ENCODE measurements at places on chromosomes 2 and 18. TPM values are rescaled to one million over a fixed set of nuclear protein-coding genes. Genes with fewer than 3 reads are reported as not detected.

DNA sequence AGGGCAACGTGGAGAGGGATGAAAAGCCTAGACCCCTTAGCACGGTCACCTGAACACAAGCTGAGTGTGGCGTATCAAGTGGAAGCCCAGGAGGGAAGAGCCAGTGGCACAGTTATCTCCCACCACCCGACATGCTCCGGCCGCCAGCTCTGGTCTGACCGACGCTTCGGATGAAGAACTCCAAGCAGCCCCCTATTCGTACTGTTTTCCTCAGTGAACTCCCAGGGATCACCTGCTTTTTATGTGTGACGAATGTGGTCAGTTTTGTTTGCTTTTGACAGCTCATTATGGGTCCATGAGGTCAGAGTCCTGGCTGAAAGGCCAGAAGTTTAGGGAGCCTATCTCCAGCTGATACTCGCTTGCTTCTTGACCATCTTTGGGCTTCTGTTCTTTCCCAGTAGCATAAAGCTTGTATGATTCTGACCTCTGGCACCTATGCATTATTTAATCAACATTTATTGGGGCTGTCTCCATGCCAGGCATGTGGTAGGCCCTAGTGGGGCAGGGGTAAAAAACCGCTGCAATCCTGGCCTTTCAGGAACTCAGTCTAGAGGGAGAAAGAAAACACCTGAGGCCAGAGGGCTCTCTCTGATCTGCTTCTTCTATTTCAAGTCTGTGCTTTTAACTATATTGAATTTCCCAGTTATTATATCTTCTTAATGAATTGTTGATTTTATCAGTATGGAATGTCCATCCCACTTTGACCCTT lies 33.0 kb upstream of the MRPL33 start:
- DNase-seq: no peak

Gene SIX2
- not detected for total RNA-seq

DNA sequence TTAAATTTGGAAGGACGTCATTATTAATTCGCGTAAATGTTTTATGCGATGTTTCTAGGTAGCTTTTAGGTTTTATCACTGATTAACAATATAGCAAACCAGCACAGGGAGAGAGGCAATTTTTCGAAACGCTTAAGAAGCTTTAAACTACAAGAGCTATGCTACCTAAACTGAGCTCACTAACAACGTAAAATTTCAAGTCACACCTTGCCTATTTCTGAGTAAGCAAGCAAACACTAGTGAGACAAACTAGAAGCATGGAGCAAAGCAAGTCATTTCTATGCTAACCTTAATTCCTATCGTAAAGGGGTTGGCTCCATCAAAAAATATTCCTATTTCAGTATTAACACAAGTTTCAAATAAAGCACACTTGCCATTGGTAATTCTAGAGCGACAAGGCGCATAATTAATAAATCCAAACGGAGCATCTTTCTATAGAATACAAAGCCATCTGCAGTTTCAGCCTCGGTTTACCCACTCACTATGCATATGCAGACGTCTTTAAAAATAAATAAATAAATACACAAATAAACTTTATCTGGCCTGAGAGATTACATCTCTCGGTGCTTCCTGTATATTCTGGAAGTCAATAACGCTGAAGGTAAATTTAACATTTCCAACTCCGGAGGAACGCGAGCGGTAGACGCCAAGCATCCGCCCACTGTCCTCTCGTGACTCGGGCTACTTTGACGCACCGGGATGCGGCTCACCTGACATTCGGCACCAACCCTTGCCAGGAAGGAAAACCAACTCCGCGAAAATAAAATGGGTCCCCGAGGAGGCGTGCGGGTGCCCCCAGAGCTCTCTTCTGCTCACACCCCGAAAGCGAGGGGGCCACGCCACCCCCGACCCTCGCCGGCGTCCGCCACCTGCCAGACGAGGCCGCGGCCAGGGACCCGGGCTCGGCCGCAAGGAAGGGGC lies 947 bp downstream of the ITSN2 start:
- DNase-seq: peak; percentile 67

Gene RND3
- not detected for total RNA-seq

GRCh38 chr2:8710951-8711350 lies 29.1 kb downstream of the ID2 start:
- DNase-seq: no peak

GRCh38 chr2:192087398-192087958 lies 107.3 kb downstream of the TMEFF2 start:
- DNase-seq: no peak

- DNase-seq: no peak
Observed at GRCh38 chr2:33419581-33420200, 56.8 kb upstream of the RASGRP3 start.

DNA sequence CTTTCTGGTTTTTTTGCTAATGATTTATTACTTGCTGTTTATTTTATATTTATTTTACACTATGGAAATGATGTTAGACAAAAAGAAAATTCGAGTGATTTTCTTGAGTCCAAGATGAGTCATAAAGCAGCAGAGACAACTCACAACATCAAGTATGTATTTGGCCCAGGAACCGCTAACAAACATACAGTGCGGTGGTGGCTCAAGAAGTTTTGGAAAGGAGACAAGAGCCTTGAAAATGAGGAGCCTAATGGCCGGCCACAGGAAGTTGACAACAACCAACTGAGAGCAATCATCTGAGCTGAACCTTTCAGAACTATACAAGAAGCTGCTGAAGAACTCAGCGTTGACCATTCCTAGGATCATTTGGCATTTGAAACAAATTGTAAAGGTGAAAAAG lies 594.1 kb downstream of the SATB2 start:
- no peak for DNase-seq

Data from CD8-positive, alpha-beta memory T cell (primary cell).